ENCODE measurements at places on chromosomes 5 and 9.

DNA sequence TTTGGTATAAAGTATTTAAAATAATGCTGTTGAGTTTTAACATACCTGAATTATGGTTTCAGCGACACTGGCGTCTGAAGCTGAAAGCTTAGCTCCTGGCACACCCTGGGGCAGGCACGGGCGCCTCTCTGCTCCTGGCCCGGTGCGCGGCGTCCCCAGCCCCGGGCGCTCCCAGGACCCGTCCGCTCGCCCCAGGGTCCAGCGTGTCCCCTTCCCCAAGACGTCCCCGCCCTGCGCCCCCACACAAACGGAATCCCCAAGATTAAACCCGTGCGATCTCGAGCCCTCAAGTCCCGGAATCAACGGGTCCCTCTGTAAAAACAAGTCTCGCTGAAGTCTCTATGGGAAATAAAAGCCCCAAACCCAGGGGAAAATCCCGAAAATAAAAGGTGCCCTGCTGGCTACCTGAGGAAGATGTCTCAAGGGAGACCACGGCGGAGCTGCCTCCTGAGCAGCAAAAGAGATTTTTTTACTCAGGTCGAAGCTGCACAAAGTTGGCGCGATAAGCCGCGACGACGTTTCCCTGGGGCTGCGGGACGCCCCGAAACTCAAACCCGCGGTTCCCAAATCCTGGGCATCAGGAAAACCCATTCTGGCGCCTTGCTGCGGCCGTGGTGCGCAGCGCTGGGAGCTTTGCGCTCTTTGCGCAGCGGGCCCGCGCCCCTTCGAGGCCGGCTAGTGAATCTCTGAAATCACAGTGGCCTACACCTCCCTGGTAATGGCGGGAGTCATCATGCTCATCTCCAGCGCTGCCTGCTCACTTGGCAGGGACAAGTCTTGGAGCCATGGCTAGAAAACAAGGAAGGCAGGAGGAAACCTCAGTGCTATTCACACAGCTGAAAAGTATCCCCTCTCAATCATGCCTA, 6.3 kb upstream of the IFNA8 start:
- DNase-seq: no peak

DNA sequence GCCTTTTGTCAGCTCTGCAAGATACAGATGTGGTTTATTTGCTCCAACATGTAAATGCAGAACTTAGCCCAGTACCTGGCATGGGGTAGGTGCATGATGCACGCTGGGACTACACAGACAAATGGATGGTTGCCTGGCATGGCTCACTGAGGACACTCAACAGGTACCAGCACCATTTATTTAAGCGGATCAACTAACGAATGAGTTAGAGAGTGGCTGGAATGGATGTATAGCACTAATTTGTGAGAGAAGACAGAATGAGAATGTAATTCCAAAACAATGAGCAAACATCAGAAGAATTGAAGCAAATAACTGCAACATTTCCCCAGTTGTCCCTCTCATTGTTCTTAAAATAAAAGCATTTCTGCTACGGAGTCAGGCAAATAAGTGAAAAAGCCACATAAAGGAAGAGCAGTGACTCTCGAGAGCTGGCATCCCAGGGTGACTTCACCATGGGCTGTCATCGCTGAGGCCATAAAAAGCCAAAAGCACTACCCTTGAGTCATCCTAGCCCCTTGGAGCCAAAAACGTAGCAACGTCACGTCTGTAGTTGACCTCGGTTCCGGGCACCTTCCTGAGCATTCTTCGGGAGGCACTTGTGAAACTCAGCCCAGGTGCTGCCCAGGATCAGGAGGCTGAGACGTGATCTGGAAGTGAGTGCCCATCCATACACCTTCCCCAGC, 290.3 kb downstream of the NSG2 start:
- DNase-seq: no peak

- no peak for DNase-seq
Observed at GRCh38 chr5:95803271-95804148, 19.0 kb downstream of the GLRX start.

- DNase-seq: no peak
Observed at GRCh38 chr5:110255194-110255593, 471.3 kb downstream of the TMEM232 start.

GRCh38 chr9:70987986-70988385, 133.4 kb downstream of the TRPM3 start:
- DNase-seq: no peak

DNA sequence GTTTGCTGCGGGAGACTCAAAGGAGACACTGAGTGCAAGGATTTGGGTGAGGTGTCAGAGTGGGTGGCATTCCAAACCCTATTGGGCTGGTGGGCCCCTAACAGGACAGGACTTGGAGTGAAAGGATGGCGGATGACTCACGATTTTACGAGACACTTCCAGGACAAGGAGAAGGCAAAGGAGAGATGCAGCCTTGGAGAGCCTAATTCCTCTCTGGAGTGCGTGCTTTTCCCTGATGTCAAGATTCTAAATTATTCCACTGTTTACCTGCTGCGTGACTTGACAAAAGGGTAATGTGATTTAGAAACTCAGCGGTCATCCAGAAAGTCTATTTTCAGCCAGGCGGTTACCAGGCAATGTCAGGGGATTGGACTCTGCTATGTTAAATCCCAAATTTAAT, 41.6 kb upstream of the CD180 start:
- no peak for DNase-seq

- DNase-seq: no peak
Observed at GRCh38 chr5:136811551-136811950, 446.2 kb upstream of the TRPC7 start.

- DNase-seq: no peak
Observed at GRCh38 chr5:142901476-142902185, 131.5 kb downstream of the ARHGAP26 start.

DNA sequence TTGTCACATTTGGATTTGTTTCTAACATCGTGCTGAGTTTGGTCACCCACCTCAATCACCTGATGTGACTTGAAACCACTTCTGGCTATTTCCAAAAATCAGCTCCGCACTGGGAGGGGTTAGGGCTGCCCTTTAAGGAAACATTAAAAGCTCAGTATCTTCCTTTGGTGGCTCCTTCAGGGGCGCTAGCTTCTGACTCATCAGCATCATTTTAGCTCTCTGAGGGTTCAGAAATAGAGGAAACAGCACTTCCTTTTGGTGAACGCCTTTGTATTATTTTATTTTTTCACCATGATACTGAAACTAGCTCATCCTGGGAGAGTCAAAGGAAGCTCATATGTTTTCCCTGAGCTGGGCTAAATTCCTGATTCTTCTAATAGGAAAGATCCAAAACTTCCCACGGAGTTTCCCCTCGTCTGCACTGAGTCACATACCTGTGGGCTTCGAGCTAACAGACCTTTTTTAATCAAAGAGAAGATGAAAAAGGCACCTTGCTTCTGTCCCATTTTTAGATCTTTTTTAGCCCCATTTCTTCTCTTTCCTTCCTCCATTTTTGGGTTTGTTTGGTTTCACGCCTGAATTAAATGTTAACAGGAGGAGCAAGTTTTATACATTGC, 48.2 kb downstream of the ROPN1L start:
- DNase-seq: no peak

DNA sequence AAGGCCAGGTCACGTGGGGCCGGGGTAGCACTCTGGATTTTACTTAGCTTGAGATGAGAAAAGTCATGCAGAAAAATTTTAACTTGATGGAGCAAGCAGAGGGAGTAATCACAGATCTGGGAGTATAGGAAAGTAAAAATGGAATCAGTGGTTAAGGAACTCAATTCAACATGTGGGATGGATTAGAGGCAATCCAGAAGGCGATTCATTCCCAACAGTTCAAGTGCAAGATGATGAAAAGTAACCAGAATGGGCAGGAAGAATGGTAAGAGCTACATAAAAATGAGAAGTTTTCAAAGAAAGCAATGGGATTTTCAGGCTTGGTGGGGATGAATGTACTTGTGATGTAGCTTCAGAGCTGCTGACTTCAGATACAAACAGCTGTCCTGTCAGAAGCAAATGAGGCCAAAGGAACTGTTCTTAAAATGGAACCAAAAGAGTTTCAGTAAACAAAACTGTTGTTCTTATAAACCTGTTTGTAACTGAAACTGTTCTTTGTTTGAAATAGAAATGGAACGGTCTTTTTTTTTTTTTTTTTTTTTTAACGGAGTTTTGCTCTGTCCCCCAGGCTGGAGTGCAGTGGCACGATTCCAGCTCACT, 5.6 kb upstream of the SEC24A start:
- DNase-seq: no peak

DNA sequence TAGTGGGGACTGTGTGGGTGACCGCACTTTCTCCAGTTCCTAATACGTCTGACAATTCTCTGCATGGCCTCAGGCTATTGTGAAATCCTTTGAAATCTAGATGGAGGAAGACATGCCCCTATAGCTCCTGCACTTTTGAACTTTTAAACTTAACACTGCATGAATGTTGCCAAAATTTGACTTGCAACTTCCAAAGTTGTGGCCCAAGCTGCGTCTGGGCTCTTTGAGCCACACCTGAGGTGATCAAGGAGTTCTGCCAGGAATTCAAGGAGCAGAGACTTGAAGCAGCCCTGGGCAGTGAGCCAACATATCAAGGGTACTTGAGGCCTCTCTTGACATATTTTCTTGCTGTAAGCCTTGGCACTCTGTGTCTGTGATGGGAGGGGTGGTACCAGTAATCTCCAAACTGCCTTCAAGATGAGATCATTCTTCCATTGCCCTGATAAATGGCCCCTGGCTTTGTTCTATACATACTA, 1336.1 kb upstream of the CDH9 start:
- no peak for DNase-seq

DNA sequence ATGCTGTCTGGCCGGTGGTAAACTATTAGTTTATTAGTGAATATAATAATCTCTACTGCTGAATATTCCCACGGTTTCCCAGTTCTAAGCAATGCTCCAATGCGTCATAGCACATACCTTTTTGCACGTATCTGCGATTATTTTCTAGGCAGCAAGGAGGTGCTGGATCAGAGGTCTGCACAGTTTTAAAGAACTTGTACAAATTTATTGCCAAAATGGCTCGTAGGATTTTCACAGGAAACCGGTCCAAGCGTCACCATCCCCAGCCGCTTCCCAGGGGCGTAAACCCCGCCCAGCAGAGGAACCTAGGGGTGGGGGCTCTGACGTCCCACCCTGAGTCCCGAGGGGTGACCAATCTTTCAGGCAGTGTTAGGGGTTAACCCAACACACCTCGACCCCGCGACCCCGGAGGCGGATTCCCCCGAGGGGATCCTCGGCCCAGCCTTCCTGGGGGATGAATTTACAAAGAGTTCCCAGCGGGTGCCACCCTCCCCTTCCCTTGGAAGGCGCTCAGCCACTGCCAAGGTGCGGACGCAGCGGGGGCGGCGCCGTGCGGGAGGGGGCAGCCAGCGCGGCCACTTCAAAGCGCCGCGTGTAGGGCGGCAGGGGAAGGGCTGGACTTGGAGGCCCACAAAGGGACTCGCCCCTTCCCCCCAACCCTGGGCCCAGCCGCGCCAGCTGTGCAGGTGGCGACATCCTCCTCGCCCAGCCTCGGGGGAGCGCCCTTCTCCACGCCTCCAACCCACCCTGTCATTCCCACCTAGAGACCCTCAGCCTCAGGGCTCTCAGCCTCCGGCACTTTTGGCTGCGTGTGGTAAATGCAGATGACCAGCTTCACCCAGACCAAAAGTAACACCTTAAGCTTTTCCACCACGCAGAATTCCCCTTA, 43.5 kb upstream of the TCF7 start:
- DNase-seq: no peak

GRCh38 chr5:30926218-30926617, 267.3 kb upstream of the CDH6 start:
- no peak for DNase-seq

DNA sequence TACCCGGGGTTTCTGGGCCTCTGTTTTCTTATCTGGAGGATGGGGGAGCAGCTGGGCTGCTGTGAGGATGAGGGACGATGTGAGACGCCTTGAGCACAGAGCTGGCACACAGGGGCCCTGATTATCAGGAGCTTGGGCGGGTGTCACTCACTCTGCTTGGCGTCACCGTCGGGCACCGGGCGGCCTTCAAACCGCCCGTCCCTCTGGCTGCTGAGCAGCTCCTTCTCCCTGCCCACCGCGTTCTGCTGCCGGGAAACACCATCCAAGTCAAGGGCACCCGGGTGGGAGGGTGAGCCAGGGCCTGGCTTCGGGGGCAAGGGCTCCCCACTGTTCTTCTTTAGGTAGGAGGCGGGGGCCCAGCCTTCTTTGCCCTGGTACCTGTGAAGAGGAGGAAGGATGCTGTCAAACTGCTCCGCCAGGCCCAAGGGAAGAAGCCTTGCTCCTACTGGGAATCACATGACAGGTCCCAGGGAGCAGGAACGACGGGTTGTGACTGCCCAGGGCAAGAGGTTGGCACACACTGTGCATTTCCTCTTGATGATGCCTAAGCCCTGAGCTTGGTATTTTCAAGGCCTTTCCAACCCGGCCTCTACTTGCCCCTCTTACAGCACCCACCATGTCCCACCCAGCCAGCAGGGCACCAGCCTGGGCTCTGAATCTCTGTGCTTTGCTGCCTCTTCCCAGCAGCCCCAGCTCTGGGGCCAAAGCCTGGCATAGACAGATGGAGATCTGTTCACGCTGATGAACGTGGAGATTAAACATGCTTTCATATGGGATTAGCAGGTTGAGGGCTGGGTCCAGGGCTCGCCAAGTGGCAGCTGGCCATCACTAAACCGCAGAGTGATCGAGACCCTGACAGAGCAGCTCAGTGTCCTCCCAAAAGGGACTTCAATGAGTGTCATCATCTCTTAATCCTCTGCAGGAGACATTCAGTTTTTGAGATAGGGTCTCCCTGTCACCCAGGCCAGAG, 66.9 kb upstream of the UBTD2 start:
- DNase-seq: no peak

GRCh38 chr9:84829997-84830696, 160.6 kb downstream of the NTRK2 start:
- no peak for DNase-seq

DNA sequence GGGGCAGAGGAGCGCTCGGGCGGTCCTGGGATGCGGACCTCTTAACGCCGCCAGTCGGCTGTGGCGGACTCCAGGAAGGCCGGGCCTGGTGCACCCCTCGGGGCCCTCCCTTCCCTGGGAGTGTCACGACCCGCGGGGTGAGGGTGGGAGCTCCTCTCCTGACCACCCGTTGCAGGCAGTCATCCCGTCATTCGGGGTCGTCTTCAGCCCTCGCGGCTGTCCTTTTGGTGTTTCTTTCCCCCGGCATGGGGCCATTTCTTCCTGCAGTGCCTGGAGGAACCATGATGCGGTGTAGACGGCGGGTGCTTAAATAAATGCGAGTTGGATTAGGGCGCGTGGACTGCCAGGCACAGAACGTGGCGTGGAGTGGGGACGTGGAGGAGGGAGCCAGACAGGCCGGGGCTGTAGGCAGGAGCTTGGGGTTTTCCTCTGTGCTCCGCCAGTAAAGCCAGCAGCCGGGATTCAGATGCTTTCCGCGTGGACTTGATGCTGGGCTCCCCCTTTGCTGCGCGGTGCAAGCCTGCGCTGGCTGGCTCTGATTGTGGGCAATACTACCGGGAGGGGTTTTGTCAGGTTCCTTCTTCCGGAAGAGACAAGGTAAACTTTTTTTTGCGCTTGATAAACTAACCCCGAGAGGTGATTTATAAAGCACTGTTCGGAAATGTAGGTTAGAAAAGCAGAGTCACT, 868 bp downstream of the KDM4C start:
- DNase-seq: peak; percentile 60

GRCh38 chr9:120531683-120532300, 48.2 kb downstream of the CDK5RAP2 start:
- no peak for DNase-seq

Measured in Right ventricle myocardium superior (tissue), 1 donor.